Dermis microvascular lymphatic vessel endothelial cell (primary cell): ENCODE measurements at places on chromosomes 2 and 18.

GRCh38 chr2:49948091-49948490, 793.8 kb upstream of the FSHR start:
- no peak for DNase-seq

DNA sequence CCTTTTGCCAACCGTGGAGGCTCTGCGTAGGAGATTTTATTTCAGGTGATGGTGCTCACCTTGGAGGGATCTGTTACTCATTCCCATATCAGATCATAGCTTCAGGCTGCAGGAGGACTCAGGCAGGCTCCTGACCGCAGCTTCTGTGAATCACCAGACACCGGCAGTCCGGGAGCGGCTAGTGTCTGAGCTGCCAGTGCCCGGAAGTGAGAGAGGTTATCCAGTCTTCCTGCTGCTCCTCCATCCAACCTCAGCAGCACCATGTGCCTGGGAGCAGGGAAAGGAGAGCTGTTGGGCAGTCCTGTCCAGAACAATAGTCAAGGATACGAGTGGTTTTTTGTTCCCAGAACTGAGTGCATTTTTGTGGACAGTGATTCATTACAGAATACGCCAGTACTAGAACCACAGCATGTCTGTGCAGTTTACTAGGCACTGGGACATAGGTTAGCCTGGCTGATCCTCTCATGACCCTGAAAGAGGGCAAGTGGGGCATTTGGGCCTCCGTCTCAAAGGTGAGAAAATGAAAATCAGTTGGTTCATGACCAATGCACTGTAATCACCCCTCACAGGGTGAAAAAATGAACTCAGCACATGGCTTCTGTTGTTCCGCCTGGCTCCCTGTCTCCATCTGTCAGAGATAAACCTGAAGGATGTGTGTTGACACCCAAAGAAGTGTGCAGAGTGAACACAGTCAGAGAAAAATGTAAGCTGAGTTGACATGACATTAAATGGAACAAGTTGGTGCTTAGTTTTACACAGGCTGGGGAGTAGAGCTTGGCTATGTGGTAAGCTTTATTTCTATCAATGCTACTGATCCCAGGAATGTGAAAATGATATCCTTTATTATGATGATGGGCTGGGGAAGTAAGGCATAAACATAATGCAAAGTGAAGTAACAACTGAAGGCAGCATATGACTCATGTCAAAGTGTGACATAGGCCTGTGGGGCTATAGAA, 12.2 kb downstream of the FHOD3 start:
- no peak for DNase-seq

GRCh38 chr18:64090876-64091275, 58.0 kb downstream of the LINC00305 start:
- DNase-seq = no peak

GRCh38 chr2:101811226-101812015, 113.9 kb downstream of the MAP4K4 start:
- DNase-seq = no peak

GRCh38 chr2:183967756-183968155, 630.6 kb upstream of the ZNF804A start:
- no peak for DNase-seq

GRCh38 chr2:64319896-64320295, 134.1 kb upstream of the LGALSL start:
- no peak for DNase-seq
